Activated T-cell treated with anti-CD3 and anti-CD28 coated beads for 24 hours (primary cell): ENCODE measurements at places on chromosomes 4 and X.

GRCh38 chr4:165506849-165507248 is 128.0 kb downstream of the CPE start:
- no peak for DNase-seq

DNA sequence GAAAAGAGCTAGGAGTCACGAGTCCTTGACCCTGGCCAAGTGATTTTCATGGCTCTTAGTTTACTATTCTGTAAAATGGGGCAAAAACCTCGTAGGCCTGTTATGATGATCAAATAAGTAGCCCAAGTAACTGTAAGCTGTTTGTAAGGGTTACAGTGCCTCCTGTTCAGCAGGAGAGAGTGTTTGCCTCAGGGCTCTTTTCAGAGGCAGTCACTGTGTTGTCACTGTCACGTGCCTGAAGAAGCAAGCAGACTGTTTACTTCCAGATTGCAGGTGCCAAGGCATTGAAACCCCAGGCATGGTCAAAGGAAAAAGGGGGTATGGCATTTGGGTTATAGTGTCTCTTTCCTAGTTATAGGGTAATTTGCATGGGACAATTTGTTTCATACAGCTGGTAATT is 4.5 kb downstream of the RAB39B start:
- no peak for DNase-seq

- DNase-seq, result no peak
Observed at GRCh38 chr4:24657768-24658617, 73.6 kb upstream of the DHX15 start.

DNA sequence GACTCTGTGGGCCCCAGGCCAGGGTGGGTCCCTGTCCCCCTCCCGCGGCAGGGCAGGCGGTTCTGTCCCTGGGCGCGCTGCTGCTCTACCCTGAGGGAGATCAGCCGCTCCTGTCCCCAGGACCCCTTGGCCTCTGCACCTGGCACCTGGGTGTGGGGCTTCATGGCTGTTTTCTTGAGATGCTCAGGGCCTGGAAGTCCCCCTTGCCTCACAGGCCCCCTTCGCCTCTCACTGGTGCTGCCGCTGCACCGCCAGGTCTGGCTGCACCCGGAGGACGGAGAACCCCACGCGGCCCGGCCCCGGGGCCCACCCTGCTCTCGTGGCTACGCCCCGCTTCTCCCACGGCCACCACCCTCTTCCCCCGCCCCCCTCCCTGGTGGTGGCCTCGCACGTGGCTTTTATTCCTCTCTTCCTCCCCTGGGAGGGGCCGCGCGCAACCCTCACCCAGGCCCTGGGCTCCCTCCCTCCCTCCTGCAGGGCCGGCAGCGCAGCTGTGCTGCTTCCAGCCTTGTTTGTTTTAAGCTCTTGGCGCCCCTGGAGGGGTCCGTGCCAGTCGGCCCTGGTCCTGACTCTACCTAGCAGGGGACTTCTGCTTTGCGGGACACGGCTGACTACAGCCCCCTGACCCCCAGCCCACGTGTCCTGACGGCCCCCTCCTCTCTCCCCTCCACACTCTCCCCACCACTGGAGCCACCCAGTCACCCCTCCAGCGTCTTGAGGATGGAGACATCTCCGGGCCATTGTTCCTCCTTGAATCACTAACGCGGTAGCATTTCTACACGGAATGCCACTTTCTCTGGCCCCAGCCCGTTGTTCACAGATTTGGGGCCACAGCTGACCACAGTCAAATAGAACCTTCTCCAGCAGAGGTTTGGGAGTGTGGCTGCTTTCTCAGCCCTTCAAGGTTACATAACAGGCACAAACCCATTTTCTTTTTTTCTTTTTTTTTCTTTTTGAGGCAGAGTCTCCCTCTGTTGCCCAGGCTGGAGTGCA is 20.6 kb upstream of the CLDN24 start:
- DNase-seq, result no peak

DNA sequence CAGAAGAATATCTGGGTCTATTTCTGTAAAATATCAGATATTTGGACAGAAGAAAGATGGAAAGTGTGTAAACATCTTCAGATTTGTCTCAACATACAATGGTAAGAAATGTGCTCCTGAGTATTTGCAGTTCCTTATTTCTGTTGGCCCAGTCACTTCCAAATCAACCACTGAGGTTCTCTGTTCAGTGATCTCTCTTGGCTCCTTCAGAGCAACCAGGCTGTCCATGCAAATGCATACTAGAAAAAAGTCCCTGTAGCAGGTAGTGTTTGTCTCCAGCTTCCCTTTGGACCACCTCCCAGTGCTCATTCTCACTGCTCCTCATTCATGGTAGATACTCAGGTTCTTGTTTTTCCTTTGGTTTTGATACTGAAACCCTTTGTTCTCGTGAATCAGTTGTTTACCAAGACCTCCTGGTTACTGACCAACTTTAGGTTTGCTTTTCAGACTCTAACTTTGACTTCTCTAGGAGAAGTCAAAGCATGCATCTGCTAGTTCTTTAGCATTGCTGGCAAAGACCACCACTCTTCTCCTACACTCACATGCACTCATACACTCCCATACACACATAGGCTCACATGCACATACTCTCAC is 28.8 kb downstream of the ASIC5 start:
- no peak for DNase-seq

- no peak for DNase-seq
Observed at GRCh38 chr4:10413177-10413576, 44.0 kb downstream of the ZNF518B start.

DNA sequence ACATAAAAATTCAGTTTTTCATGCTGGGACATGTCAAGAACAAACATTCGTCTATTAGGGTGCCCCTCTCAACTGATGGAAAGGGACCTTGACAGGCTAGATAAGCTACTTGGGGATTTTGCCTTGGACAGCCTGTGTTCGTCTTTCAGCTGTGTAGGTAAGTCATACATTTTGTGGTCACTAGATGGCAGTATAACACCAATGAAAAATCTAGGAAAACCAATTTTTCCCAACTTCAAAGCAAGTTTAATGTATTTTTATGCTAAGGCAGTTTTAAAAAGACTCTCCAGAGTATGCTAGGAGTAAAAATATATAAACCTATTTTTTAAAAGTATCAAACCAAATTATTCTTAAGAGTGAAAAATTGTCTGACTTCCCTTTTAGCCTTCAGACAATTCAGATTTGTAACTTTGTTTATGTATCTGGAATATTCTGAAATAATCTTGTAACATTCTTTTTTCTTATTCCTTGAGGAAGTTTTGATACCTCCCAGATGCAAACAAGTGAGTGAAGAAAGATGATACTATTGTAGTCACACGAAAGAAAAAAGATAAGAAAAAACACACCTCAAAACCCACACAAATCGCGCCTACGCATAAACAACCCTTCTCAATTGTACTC is 158.3 kb downstream of the CPE start:
- no peak for DNase-seq

DNA sequence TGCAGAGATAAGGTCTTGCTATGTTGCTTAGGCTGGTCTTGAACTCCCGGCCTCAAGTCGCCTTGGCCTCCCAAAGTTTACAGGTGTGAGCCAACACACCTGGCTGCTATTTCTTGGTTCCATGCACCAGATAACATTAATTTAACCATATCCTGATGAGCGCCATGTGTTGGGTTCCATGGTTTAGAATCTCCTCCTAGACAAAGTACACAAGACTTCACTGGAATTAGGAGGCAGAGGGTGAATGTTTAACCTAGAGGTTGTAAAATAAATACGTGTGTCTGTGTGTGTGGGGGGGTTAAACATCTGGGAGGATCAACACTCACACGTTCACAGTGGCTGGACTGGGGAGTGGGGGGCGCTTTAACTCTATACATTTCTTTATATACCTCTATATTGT is 32.4 kb upstream of the SORCS2 start:
- no peak for DNase-seq

GRCh38 chr4:169952236-169953002 is 73.8 kb downstream of the MFAP3L start:
- no peak for DNase-seq

DNA sequence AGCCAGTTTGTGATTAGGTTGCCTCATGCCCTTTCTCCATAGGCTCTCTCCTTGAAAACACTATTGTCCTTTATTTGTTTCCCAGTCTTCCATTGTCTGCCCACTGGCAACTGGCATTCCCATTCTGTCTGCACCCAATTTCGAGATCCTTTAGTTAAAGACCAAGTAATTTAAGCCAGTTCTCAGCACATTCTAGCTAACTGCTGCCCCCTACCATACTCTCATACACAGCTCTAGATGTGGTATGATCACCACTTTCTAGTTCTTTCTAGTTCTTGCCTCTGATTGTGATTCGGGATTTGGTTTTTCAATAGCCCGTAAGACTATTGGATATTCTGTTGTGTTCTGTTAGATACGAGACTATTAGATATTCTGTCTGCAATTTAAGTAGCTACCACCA is 135.8 kb upstream of the TRPC5 start:
- DNase-seq, result no peak

DNA sequence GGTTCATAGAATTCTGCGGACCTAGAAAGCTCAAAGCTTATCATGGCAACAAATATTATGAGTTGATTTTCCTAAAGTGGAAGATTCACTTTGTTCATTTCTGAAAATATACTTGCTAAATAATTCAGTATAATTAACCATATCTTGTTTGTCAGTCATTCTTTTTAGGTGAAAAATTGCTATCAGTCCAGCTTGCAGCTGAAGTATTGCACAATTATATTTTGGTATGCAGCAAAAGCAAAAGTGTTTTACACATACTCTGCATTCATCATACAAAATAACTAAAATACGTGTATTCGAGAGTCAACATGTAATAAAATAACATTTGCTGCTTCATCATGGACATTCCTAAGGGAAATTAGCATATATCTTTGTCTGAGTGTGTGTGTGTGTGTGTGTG is 24.8 kb downstream of the DKK2 start:
- no peak for DNase-seq

DNA sequence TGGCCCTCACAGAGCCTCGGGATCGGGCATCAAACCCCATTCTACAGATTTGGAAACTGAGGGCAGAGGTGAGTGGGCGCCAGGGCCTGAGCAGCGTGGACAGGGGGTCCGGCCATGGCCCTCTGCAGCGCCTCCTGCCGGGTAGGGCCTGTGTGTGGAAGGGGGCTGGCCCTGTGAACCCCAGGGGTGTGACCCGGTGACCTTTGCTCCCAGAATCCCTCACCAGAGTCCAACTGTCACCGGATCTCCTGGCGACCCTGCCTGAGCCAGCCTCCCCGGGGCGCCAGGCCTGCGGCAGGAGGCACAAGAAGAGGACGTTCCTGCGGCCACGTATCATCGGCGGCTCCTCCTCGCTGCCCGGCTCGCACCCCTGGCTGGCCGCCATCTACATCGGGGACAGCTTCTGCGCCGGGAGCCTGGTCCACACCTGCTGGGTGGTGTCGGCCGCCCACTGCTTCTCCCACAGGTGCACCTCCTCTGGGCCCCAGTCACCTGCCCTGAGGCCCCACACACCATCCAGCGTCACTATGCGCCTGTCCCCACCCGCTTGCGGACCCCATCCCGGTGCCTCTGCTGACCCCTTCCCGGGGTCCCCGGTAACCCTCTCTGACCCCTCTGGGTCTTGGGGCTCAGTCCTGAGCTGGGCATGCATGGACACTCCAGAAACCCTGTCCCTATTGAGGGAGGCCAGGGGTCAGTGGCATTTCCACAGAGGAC is 4.2 kb downstream of the HGFAC start:
- DNase-seq, result no peak

GRCh38 chrX:1205681-1206611 is 6.5 kb downstream of the CRLF2 start:
- DNase-seq, result peak; percentile 30

DNA sequence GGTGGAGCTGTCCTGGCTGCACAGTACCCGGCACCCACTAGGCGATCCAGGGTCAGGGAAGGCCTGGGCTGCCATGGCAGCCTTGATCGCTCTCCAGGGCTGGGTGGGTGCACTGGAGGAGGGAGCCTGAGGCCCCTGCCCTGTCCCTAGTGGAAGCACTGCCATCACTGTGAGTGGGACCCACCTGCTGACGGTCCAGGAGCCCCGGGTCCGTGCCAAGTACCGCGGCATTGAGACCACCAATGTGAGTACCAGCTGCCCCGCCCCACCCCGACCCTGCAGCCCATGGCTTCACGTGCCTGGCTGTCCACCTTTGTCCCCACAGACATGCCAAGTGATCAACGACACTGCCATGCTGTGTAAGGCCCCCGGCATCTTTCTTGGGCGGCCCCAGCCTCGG is 8.8 kb downstream of the PLXNA3 start:
- no peak for DNase-seq

GRCh38 chr4:98474408-98474844 is 184.0 kb downstream of the TSPAN5 start:
- no peak for DNase-seq

DNA sequence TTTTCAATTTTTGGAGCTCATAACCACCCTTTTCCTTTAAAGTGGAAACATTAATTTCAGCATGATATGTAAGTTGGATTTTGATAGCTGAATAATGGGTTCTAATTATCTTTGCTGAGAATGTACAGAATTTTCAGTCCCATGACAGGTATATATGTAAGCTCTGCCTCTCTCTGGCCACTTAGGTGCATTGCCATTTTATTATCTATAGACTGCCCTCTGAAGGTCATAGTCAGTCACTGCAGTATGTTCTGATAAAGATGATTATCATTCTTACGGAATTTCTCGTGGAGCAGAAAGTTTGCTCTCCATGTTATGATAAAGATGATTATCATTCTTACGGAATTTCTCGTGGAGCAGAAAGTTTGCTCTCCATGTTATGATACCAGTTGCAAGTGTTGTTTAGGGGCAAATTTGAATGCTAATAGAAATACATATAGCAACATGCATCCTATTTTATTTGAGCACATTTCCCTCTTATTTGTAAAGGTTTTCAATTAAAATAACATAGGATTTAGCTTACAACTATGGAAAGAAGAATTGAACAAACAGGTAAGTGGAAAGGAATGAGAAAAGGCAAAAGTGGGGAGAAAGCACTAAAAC is 10.4 kb downstream of the AFP start:
- DNase-seq, result no peak

DNA sequence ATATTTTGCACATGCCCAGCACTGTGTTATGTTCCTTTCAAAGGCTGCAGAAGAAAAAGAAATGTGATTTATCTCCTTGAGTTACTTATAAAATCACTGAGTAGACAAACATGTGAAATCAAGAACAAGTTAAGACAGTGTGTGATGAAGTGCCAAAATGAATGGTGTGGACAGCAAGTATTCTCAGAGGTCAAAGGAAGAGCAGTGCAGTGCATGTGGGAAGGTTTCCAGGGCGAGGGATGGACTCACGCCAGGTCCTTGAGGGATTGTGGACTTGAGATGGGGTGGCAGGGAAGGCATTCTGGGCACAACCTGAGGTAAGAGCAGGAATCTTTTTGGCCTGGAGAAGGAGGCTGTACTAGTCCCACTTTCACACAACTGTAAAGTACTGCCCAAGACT is 115.5 kb downstream of the FNIP2 start:
- DNase-seq, result no peak

GRCh38 chrX:150216716-150217115 is 146.4 kb upstream of the MAMLD1 start:
- no peak for DNase-seq
